ENCODE measurements at places on chromosomes 1 and 21. TPM values are rescaled to one million over a fixed set of nuclear protein-coding genes. Genes with fewer than 3 reads are reported as not detected.

GRCh38 chr1:100364697-100365096 lies 12.4 kb downstream of the CDC14A start:
- DNase-seq = no peak

Gene FCRL5
- total RNA-seq = not detected

DNA sequence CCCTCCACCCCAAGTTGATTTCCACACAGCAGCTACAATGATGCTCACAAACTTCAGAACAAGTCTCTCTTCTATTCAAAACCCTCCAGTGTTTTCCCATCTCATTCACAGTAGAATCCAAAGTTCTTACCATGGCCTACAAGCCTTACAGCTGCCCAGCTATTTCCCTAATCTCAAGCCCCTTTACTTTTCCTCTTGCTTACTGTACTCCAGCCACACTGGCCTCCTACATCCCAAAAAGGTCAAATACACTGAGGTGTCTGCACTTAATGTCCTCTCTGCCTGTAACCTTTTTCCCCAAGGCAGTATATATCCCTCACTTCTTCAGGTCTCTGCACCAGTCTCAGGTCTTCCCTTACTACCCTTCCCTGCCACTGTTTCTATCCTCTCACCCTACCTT lies 2.6 kb downstream of the RAP1A start:
- DNase-seq = no peak

DNA sequence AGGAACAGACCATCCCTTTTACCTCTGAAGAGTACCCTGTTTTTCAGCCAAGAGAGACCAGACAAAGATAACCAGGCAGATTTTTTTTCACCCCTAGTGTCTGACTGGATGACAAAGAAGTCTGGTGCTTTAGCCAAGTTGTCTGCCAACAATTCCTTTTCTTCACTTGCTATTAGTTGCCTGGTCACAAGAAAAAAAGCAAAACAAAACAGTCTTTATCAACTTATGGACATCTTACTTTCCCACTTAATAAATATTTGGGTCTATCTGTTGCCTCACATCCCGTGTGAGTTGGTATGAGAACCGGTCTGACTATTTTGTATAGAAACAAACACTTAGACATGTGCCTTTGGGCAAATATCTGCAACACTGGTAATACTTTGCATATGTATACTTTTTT lies 662.9 kb downstream of the PLPP3 start:
- no peak for DNase-seq

Gene UROD
- total RNA-seq = 149 TPM

DNA sequence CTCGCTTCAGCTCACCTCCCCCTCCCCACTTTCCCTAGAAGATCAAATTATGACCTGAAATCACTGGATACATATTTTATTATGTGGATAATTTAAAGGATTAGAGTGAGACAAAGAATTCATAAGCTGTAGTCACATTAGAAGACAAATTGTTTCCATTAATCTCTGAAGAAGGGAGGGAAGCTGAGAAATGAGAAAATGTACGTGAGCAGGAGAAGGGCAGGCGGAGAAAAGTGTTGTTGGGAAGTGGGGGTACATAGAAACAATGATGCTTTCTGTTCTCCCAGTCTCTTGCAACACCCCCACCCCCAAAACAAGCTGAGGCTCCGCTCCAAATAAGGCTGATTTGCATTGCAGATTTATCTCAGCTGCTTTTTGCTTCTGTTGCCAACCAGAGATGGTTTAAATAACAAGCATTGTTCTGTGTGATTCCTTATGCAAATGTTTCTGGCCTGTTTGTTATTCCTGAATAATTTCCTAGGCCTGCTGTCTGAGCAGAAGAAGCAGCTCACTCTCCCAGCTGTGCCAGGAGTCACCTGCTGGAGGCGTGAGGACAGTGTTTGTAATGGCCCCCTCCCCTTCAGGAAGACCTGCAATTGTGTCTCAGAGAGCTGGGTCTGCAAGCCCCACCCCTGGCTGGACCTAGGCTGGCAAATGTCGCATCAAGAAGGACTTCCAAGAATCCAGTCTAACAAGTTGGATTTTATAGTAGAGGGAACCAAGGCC lies 121.8 kb upstream of the TNR start:
- DNase-seq = no peak

Gene ESRRG
- not detected for total RNA-seq

DNA sequence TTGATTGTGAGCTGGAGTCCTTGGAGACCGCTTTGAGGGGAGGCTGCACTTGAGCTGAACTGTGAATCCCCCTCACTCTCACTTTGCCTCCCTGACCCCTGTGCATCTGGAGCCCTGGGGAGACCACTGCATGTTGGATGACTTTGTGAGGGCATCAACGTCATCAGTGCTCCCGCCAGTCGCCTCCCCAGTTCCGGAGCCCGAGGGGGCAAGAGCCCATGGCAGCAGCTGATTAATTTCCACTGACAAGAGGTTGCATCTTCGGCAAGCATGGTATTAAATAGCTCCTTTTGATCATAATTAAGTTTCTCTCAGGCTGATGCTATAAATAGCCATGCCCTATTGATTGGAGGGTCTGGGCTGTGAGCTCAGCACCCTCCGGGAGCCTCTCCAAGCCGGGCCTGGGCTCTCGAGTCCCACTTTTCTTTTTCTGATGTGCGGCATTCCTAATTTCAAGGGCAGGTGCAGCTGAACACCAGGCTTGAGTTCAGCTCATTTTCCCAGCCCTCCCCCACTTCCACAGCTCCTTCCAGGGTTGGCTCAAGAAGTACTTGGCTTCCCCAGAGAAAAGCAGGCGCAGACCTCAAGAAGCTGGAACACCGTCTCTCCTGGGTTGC lies 33.2 kb downstream of the KCND3 start:
- DNase-seq = no peak

- DNase-seq = no peak
These were observed 80.7 kb upstream of the CHODL start for GRCh38 chr21:18163956-18164355.

Gene TOMM40L
- 17.7 TPM for total RNA-seq

Gene PLA2G2D
- not detected for total RNA-seq

Gene SPRR1A
- total RNA-seq = not detected

Gene CD46
- 92.0 TPM for total RNA-seq

- no peak for DNase-seq
These were observed 364.2 kb upstream of the ZP4 start for GRCh38 chr1:238254935-238255334.

GRCh38 chr1:183022202-183023145 lies 746 bp upstream of the LAMC1 start:
- peak; percentile 33 for DNase-seq

Gene GJA5
- total RNA-seq = not detected

- no peak for DNase-seq
These were observed at the start of gene GJA5 for GRCh38 chr1:147760481-147761260. TSS of gene GJA5 (minus strand) at chr1:147760602. CDS start at chr1:147759238, 1,364 bp downstream.

GRCh38 chr1:33443080-33443704 lies 12.3 kb upstream of the PHC2 start:
- no peak for DNase-seq

DNA sequence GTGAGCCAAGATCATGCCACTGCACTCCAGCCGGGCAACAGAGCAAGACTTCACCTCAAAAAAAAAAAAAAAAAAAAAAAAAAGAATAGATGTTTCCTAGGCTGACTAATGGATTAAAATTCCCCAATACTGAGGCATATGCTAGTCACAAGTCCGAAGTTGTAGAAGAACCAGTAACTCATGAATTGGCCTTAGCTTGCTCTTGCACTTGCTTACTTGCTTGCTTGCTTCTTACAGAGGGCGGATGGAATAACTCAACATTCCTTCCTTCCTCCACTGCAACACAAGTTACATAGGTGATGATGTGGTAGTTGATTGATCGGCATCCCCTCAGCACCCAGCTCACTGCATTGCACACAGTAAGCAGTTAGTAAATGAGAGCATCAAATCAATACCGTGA lies 2.8 kb upstream of the TARS2 start:
- DNase-seq = no peak

Gene ERG
- total RNA-seq = not detected

GRCh38 chr1:11592752-11593151 lies 61.5 kb downstream of the FBXO2 start:
- no peak for DNase-seq

Gene IVL
- total RNA-seq = not detected

Gene RORC
- total RNA-seq = 11.3 TPM

DNA sequence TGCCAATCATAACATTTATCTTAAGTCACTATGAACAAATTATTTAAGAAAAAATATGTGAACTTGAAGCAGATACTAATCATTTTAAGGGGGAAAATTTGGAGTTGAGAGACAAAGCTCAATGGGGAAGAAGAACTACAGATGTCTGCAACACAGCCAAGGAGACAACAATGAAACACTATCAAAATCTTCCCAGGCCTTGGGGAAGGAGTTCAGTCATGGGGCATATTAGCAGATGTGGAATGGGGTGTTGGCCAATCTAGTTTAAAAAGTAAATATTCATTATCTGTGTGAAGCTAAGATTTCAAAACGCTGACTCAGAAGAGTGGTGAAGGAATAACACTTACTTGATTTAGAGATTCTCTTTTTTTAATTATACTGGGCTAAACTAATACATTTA lies 671.6 kb upstream of the ZP4 start:
- DNase-seq = no peak

DNA sequence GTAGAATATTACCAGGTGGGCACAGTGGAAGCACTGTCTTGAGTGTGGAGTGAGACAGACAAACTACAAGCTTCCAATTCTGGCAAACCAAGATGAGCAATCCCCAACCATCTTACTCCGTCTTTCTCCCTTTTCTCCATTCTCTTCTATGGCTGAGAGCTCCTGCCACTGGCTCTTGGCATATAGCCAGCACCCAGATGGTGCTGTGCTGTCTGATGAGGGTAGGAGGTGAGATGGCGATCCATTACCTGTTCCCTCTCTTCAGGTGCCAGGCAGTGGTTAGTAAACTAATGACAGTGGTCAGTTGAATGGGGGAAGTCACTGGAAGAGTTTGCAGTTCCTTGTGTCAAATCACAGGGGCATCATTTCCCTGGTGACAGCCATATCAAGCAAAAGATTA lies 108.4 kb downstream of the FNBP1L start:
- DNase-seq = no peak

Gene RUNX3
- 119 TPM for total RNA-seq

DNA sequence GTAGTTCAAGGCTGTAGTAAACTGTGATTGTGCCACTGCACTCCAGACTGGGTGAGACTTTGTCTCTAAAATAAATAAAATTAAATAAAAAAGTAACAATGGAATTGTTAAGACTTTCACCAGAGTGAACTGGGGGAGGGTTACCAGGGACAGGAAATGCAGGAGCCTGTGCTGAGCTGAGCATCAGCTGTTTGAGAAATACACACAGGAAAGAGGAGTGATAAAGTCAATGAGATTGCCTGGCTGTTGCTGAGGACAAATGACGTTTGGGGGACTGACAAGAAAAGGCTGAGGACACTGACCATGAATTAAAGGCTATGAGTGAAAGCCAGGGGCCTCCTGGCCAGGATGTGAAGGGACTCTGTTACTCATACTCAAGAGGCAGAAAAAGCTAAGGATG lies 226.3 kb downstream of the SETD4 start:
- DNase-seq = no peak

- peak; percentile 74 for DNase-seq
These were observed 11.6 kb upstream of the S100A7A start for GRCh38 chr1:153404768-153405167.
